ENCODE measurements at places on chromosomes 7 and 10.

GRCh38 chr7:130732980-130733930, 752 bp downstream of the KLF14 start:
- H3K4me3 ChIP-seq = peak overlapping the region; percentile 74
- H3K4me1 ChIP-seq = no peaks in the 10 kb centered on the region
- H3K27ac ChIP-seq = no peak overlapping the region
- peak; percentile 37 for DNase-seq
- H3K27me3 ChIP-seq = peaks cover 61% of the 10 kb centered on the region
- H3K36me3 ChIP-seq = no peaks in the 10 kb centered on the region

- H3K27me3 ChIP-seq = no peaks in the 10 kb centered on the region
- DNase-seq = no peak
- H3K4me1 ChIP-seq = peaks cover 4% of the 10 kb centered on the region
- no peak overlapping the region for H3K4me3 ChIP-seq
These were observed 45.1 kb downstream of the KCNMA1 start for GRCh38 chr10:77592510-77592909.

- peaks cover 14% of the 10 kb centered on the region for H3K4me1 ChIP-seq
- no peaks in the 10 kb centered on the region for H3K36me3 ChIP-seq
These were observed 46.7 kb upstream of the LOXL4 start for GRCh38 chr10:98314532-98315284.

- no peaks in the 10 kb centered on the region for H3K4me1 ChIP-seq
- peaks cover 20% of the 10 kb centered on the region for H3K36me3 ChIP-seq
- no peak overlapping the region for H3K27ac ChIP-seq
- H3K27me3 ChIP-seq = no peaks in the 10 kb centered on the region
- H3K4me3 ChIP-seq = no peak overlapping the region
These were observed 101.9 kb downstream of the HIBADH start for GRCh38 chr7:27560706-27561235.

DNA sequence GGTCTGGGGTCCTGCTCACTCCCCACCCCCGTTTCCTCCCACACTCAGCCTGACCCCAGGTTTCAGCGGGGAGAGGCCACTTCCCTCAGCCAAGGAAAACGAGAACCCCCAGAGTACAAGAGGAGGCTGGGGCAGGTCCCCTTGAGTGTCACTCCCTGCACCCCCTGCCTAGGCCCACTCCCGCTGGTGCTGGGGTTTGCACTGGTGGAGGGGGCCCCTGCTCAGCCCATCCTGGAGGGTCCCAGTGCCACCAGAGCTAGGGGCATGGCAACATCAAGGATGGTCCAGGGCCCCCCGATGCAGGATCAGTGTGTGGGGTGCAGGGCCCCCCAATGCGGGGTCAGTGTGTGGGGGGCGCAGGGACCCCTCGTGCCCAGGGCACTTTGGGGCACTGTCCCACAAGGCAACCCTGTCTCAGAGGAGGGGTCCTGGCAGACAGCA, 70.5 kb upstream of the KCTD7 start:
- no peaks in the 10 kb centered on the region for H3K27me3 ChIP-seq
- no peaks in the 10 kb centered on the region for H3K36me3 ChIP-seq
- DNase-seq = no peak
- no peak overlapping the region for H3K4me3 ChIP-seq
- no peak overlapping the region for H3K27ac ChIP-seq

DNA sequence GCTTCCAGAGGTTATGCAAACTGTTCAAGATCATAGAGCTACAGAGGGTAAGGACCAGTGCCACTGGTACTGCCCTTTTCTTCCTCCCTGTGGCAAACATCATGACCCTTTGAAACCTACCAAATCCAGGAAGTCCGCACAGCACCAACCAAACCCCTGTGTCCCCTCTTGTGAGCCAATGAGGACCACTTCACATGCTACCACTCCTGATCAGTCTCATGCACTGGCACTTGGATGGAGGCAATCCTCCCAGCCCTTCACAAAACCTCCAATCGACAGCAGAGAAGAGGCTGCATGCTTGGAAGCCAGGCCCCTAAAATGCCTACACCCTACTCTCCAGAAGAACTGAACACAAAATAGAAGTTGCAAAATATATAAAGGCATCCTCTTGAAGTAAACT, 248.0 kb downstream of the TNS3 start:
- H3K27ac ChIP-seq = no peak overlapping the region
- H3K4me3 ChIP-seq = no peak overlapping the region
- H3K27me3 ChIP-seq = no peaks in the 10 kb centered on the region
- no peak for DNase-seq
- peaks cover 16% of the 10 kb centered on the region for H3K36me3 ChIP-seq

DNA sequence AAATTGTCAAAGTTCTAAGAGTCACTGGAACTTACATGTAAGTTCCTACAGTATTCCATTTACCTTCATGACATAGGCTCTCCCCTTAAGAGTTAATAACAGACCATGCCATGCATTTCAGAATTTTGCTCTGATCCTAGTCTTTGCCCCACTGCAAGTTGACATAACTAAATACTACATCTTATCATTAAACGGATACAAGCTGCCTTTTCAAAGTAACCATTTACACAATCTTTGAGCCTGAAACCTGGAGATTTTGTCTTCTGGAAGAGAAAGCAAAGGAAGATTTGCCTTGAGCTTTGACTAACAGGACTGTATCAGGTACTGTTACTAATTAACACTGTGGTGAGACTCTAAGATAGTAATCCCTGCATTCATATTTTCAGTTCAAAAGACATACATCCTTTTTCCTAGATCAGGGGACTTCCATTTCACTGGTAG, 9.3 kb upstream of the AKR1D1 start:
- no peak for DNase-seq
- no peak overlapping the region for H3K4me3 ChIP-seq
- H3K36me3 ChIP-seq = no peaks in the 10 kb centered on the region
- H3K4me1 ChIP-seq = peaks cover 9% of the 10 kb centered on the region

DNA sequence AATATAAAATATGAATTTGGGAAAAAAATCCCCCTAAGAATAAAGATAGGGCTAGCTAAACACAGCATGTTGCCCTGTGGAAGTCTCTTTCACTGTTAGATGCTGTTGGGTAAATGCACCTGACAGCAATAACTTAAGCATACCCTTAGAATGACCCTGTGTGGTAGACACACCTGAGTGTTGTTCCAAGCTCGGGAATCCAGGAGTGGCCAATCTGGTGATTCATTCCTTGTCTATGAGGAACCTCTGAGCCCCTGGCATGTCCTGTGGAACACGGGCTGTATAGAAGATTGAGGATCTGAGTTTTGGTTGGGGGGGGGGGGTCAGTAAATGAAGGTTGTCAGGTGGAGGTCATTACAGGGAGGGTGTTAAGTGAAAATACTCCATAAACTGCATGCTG, 730.0 kb upstream of the IGFBP3 start:
- no peak overlapping the region for H3K27ac ChIP-seq
- no peaks in the 10 kb centered on the region for H3K36me3 ChIP-seq
- no peaks in the 10 kb centered on the region for H3K4me1 ChIP-seq
- no peak overlapping the region for H3K4me3 ChIP-seq
- no peak for DNase-seq
- H3K27me3 ChIP-seq = no peaks in the 10 kb centered on the region

DNA sequence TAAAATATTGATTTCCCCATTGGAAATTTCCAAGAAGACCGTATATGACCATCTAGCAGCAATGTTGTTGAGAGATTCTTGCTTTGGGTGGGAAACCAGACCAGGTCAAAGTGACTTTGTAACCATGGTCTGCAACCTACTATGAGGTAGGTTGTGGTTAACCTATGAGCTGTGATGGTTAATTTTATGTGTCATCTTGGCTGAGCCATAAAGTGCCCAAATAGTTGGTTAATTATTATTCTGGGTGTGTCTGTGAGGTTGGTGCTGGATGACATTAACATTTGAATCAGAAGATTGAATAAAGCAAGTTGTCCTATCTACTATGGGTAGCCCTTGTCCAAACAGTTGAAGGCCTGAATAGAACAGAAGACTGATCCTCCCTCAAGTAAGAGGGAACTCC, 18.3 kb upstream of the RALA start:
- H3K36me3 ChIP-seq = no peaks in the 10 kb centered on the region
- H3K27me3 ChIP-seq = peaks cover 14% of the 10 kb centered on the region
- no peak for DNase-seq
- no peak overlapping the region for H3K4me3 ChIP-seq

Data from naive B cell (primary cell).